Hematopoietic multipotent progenitor cell (in vitro differentiated cells): ENCODE measurements at places on chromosomes 5 and 9. TPM values are rescaled to one million over a fixed set of nuclear protein-coding genes. Genes with fewer than 3 reads are reported as not detected.

The FAM169A gene
- 13.7 TPM for total RNA-seq

The GGTA1 gene
- total RNA-seq: 4.8 TPM

The JAKMIP2 gene
- total RNA-seq: 8.6 TPM

- no peak for DNase-seq
Measured at GRCh38 chr5:143653256-143653655, 158.7 kb upstream of the HMHB1 start.

The IFNA2 gene
- not detected for total RNA-seq

The GRIA1 gene
- not detected for total RNA-seq

DNA sequence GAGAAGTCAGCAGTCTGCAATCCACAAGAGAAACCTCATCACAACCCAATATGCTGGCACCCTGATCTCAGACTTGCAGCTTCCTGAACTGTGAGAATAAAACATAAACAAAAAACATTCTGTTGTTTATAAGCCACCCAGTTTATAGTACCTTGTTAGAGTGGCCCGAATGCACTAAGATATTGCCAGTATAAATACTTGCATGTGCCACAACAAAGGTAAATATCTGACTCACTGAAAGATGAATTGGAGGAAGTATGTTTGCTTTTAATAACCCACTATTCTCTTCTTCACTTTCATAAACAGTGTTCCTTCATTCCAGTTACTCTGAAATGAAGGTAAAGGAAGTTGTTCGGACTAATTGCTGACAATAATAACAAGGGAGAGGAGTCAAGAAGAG is 1163.4 kb upstream of the CDH6 start:
- no peak for DNase-seq

DNA sequence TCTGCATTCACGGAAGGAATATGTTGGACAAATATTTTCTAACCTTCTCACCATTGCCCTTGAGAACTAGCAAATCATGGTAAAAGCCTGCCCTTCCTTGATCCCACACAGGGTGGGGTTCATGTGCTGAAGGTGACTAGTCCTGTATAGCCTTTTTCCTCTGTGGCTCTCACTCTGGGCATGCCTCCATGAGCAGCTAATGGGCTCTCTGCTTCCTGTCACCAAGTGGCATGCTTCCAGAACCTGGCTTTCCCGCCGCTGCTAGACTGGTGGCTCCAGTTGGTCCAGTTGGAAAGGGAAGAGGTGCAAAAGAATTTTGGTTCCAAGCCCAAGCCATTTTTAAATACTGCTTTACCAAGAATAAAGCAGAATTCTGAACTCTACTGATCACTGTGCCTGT is 35.5 kb downstream of the FBXO10 start:
- no peak for DNase-seq

DNA sequence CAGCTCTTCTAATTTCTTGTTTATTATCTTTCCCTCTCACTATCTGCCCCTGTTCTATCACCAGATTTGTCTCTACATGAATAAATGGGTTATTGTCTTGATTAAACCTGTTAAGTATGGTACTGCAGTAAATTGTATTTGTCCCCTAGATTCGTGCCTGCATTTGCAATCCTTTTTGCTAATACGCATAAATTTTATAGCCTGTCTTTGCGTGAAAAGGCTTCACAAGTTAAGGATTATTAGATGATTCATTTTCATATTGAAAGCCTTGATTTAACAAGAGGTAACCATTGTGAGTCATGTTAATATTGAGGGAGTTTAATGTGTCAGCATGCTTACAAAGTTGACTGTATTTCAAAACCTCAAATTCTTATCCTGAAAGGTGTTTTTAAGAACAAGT is 204.6 kb downstream of the PCSK1 start:
- DNase-seq: no peak

GRCh38 chr5:180704362-180704761 is 35.5 kb downstream of the OR2Y1 start:
- DNase-seq: no peak

DNA sequence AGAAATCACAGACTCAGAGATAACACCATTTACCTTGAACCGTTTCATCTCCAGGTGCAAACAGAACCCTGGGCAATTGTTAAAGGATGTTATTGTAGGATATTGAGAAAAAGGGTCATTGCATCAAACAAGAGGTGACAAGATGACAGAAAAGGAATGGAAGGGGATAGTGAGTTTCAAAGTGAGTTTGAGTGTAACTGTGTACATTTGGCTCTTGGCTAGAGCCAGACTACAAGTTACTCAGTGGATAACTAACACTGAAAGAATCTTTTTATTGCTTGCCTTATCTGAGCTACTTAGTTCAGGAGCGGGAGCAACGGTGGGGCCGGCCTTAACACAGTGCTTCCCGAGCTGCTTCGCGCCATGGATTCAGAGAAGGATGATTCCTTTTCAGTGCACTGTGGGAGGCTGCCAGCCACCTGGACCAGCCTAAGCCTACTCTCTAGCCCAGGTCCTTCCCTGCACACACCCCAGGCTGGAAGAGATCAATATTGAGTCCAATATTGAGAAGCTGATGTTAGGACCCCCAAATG is 193.4 kb downstream of the ATPSCKMT start:
- no peak for DNase-seq
